ENCODE measurements at places on chromosomes 6 and 20. TPM values are rescaled to one million over a fixed set of nuclear protein-coding genes. Genes with fewer than 3 reads are reported as not detected.

The OR14J1 gene
- not detected for total RNA-seq

The TINAG gene
- total RNA-seq, result not detected

The METTL24 gene
- not detected for total RNA-seq

The DNAH8 gene
- total RNA-seq, result 1.1 TPM

The FANCE gene
- total RNA-seq, result 14.7 TPM

The OOEP gene
- total RNA-seq, result 0.48 TPM

The BHLHE23 gene
- total RNA-seq, result not detected

The CDSN gene
- total RNA-seq, result not detected

The DDAH2 gene
- 6.7 TPM for total RNA-seq

The PNLDC1 gene
- 0.35 TPM for total RNA-seq

The VSX1 gene
- total RNA-seq, result not detected

The NKAPL gene
- total RNA-seq, result not detected

The C6orf52 gene
- 1.0 TPM for total RNA-seq

The TAAR6 gene
- total RNA-seq, result not detected

The MOCS3 gene
- total RNA-seq, result 4.3 TPM

The TMEM244 gene
- not detected for total RNA-seq

The GATA5 gene
- not detected for total RNA-seq

The TP53RK gene
- 10.7 TPM for total RNA-seq

The SLC2A4RG gene
- total RNA-seq, result 37.2 TPM

The CD83 gene
- 8.9 TPM for total RNA-seq

The ADGRG6 gene
- 2.7 TPM for total RNA-seq

The GPSM3 gene
- total RNA-seq, result 151 TPM

The MYCT1 gene
- not detected for total RNA-seq

The FRMD1 gene
- not detected for total RNA-seq

The GINM1 gene
- total RNA-seq, result 25.2 TPM

The LZTS3 gene
- 2.0 TPM for total RNA-seq

The DDO gene
- total RNA-seq, result not detected

The MICB gene
- total RNA-seq, result 35.2 TPM
